Lung microvascular endothelial cell (primary cell): ENCODE measurements at places on chromosomes 7 and 10.

DNA sequence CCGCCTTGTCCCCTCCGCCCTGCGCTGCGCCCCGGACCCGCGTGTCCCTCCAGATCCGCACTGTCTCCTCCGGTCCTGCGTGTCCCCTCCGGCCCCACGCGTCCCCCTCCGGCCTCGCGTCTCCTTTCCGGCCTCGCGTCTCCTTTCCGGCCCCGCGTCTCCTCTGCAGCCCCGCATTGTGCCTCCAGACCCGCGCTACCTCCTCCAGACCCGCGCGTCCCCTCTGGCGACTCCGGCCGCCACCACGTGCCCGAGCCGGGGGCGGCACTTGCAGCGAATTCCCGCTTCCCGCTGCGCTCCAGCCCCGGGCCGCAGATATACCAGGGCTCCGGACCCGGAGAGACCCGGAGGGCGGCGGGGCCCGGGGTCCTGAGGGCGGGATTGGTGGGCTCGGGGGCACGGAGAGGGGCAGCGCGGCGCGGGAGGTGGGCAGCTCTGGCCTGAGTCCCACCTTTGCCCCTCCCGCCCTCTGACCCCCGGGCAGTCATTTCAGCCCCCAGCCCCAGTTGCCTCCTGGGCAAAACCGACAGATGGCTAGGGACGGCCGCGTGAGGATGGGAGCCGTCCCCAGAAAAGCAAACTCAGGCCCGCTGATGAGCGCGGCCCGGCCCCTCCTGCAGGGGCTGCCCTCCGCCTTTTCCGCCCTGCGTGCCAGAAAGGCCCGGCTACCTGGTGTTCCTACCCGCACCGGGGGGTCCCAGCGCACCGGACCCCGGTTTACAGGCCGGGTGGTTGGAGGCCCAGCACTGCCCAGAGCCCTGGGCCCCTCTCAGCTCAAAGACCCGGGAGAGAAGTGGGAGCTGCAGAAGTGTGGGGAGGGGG is 56.5 kb downstream of the RBM17 start:
- DNase-seq: peak; percentile 45

GRCh38 chr7:28052933-28053332 is 127.7 kb downstream of the JAZF1 start:
- no peak for DNase-seq

- DNase-seq: no peak
Observed at GRCh38 chr7:148609045-148609725, 18.6 kb downstream of the C7orf33 start.

DNA sequence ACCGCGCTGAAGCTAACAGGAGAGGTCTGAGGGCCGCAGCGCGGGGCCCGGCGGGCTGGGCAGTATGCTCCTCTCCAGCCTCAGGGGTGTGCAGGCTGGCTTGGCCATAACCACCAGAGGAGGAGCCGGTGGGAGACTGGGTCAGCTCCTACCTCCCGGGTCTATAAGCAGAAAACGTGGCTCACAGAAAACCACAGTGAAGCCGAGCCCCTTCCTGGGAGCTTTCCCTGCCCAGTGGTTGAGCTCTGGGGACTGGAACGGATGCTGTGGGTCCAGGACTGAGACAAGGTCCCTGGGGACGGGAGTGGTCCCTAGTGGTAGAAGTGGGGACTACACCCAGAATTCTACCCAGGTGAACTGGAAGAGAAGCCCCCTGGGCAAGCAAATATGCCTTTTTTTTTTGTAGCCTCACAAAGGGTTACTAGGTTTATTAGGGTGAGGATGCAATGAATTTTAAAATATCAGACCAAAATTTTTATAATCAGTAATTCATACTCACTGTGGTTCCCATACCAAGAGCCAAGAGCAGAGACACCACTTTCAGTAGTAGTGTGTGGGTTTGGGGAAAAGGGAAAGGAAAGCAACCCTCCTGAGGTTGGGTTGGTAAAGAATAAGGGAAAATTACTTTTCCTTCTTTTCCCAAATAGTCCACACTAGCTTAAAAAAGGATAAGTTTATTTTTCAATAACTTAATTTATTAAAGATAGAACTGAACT is 67.9 kb upstream of the PRKCQ start:
- DNase-seq: peak; percentile 8
